ENCODE measurements at places on chromosomes 6 and 20.

- no peak for DNase-seq
These were observed 62.1 kb downstream of the FOXO3 start for GRCh38 chr6:108622641-108623298.

DNA sequence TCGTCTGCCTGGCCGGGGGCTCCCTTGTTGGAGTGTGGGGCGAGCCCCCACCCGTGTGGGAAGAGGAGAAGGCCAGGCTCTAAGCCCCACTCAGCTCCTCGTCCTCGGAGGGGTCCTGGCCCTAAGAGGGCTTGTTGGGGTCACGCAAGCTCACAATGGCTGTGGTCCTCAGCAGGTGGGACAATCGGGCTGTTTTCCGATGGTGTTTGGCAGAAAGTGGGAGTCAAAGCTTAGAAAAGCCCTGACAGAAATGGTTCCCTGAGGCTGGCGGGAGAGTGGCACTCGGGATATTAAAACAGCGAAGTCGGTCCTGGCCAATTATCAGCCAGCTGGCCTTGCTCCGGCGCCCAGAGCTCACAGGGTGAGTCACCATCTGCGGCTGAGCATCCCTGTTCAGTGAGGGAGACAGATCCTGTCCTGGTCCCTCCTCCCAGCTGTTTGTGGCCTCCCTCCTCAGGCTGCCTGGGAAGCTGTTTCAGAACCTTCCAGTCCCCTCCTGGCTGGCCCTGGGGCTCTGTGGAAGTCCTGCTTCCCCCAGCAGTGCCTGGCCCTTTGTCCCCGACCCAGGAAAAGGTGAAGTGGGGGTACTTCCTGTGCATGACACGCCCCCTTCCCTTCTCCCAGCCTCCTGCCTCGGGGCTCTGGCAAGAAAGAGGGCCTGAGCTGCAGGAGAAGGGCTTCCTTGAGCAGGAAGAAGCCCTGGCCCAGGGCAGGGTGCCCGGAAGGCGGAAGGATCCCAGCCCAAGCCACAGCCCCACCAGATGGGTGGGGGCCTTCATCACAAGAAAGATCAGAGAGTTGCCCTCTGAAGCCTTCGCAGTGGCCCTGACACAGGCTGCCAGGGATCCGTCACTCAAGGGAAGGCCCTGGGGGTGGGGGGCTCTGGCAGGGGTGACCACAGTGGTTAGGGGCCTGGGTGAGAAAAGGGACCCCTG lies 53.6 kb upstream of the BHLHE23 start:
- no peak for DNase-seq

DNA sequence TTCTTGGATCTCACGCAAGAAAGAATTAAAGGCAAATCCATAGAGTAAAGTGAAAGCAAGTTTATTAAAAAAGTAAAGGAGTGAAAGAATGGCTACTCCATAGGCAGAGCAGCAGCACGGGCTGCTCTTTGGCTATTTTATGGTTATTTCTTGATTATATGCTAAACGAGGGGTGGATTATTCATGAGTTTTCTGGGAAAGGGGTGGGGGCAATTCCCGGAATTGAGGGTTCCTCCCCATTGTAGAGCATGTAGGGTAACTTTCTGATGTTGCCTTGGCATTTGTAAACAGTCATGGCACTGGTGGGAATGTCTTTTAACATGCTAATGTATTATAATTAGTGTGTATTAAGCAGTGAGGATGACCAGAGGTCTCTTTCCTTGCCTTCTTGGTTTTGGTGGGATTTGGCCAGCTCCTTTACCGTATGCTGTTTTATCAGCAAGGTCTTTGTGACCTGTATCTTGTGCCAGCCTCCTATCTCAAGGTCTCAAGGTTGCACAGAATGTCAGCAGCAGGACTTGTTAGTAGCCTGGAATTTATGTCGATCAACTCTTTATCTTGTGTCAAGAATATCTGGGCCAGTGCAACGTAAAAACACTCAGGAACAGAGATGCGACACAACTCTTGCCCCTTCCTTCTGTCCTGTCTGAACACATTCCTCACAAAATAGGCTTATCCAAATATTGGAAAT lies 931.4 kb downstream of the QKI start:
- DNase-seq: no peak

- no peak for DNase-seq
These were observed 132.6 kb downstream of the LCA5 start for GRCh38 chr6:79404677-79405076.

DNA sequence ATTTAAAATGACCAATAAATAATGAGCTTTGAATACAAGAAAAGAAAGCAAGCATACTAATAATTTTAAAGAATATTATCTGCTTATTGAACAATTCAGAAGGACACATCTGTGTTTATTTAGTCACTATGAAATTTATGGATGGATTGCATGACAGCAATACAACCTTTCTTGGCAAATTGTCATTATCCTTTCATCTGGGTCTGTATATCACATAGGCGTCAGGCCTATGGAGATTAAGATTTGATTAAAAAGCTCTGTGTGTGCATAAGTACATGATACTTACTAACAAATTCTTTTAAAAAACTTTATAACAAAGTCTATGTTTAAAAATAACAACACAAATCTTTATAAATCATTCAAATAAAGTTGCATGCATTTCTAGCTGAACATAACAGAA lies 1394.4 kb downstream of the KHDRBS2 start:
- no peak for DNase-seq

DNA sequence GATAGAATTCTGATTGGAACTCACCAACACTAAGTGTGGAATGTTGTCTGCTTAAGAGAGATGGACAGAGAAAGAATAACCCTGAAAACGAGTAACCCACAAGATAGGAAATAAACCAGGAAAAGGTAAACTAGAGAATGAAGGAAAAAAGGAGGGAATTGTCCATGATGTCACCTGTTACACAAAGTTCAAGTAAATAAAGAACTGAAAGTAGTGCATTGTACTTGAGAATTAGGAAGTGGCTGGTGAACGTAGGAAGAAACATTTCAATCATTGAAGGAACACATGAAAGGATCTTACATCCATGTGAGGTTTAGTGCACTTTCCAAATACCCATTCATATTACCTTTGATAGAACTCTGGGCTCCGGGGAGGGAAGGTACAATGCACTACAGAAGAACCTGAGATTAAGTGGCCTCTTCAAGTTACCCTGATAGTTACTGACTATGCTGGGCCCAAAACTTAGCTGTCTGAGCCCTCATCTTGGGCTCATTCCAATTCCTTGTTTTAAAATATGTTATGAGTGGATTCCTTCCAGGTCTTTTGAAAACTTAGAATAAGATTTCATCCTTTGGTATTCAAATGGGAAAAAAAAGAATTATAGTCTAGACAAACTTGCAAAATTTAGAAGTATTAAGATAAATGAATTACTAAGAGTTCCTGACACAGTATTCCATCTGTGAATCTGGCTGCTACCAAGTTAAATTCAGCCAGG lies 1.1 kb upstream of the STX7 start:
- no peak for DNase-seq

DNA sequence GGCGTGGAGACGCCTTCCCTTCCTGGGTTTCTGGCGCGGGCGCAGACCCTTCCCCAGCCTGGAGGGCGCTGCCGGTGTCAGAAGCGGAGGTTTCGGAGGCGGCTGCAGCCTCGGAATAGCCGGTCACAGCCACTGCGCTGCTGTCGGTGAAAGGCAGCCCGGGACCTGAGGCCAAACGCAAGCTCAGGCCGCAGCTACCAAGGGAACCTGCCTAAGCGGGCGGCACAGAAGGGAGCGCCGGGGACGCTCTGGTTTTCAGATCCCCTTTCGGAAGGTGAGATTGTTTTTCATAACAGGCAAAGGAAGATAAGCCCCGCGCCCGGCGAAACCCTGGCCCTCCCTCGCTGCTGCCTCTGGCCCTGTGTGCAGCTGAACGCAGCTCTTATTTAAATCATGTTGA lies 116.5 kb downstream of the FAM120B start:
- DNase-seq: no peak

DNA sequence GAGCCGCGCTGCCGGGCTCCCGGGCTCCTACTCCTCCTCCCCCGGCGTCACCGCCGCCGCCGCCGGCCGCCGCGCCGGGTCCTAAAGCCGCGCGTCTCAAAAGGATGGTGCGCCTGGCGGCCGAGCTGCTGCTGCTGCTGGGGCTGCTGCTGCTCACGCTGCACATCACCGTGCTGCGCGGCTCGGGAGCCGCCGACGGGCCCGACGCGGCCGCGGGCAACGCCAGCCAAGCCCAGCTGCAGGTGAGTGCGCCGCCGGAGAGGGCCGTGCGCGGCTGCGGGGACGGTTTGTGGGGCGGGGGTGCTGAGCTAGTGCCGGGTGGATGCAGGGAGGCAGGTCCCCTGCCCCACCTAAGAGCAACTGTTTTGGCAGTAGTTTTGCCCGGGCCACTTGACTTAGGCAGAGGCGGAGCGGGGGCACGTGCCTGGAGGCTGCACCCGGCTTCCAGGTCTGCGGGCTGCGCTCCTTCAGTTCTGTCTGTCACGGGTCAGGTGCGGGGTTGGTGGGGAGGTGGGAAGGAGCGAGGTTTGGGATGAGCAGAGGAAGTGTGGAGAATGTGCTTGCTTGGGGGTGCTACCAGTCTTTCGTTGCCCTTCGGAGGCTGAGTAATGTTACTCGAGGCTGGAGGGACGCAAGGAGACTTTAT lies 722 bp downstream of the ISM1 start:
- DNase-seq: peak; percentile 46

DNA sequence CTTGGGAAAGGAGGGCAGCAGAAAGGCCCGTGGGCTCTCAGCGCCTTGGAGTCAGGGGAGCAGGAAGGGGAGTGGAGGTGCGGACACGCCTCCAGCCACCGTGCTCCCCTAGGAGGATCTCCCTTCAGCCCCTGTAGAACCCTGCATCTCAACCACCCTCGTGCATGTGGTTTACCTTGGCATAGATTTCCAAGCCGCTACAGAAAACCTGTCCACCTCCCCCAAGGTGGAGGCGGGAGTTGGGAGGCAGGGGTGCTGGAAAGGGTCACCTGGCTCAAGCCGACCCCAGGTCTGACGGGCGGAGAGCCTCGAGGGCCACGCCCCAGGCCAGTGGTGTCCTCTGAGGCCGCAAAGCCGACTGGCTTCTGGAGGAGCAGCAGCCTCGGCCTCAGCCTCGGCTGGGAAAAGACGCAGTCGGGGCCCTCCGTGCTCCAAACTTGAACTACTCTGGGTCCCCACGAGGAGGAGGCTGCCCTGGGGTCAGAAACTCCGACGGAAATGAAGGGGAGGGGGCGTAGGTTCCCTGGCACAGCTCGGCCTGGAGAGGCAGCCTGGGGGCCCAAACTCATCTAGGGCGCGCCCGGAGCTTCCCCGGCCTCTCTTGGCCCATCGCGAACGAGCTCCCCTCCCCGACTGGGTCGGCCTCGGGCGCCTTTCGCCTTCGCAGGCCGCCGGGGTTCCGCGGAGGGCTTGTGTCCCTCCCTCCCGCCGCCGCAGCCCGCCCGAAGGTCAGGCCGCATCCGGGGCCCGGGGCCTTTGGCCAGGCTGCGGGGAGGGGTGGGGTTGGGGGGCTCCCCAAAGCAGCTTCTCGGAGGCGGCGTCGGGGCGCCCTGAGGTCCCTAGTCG lies 6.3 kb upstream of the FOXF2 start:
- no peak for DNase-seq

DNA sequence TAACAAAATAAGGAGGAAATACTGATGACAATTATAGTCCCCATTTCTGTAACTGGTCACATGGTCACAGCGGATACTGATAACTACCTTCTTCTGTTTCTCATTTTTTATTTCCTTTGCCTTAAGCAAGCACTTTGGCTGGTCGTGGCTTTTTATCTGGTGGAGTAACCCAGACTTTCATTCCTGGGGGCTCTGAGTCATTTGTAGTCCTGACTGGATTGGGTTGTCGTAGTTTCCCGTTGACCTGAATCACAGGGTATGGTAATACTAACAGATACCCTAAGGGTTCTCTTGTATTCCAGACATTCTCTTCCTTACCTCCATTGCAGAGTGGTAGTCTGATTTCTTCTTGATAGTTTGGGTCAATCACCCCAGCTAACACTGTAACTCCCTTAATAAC lies 500.3 kb upstream of the ADGRB3 start:
- no peak for DNase-seq

GRCh38 chr20:37254114-37254878 lies 7.3 kb downstream of the GHRH start:
- no peak for DNase-seq

- DNase-seq: no peak
These were observed 169.6 kb downstream of the MTHFD1L start for GRCh38 chr6:151034825-151035781.

DNA sequence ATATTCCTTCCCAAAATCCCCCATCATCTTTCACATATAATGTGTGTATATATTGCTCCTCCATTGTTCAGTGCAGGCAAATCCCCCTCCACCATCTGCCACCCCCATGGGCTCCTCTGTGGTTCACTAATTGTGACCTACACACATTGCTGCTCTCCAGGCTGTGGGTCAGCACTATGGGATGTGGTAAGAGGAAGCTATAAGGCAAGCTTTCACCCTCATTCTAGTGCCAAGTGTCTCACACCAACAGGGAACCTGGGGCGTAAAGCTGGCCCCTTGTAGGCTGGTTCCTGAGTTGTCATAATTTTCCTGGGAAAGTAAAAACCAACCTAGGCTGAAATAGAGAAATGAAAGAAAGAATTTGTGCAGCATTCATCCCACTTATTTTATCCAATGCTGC lies 16.8 kb downstream of the FKBP1A start:
- DNase-seq: no peak

- no peak for DNase-seq
These were observed 303.4 kb downstream of the THBS2 start for GRCh38 chr6:168949981-168950857.

- no peak for DNase-seq
These were observed 103.6 kb downstream of the PAX1 start for GRCh38 chr20:21808863-21809664.

DNA sequence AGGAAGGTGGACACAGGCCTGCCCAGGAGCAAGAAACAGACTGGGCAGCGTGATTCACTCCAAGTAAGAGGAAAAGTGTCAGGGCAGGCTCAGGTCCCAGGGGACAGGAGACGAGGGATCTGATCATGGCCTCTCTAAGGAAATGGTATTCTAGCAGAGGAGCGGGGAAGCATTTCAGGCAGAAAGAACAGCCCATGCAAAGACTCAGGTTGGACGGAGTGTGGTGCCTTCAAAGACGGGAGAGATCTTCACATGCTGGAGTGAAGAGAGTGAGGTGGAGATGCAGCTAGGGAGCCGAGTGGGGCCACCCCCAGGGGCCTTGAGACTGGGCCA lies 161.1 kb downstream of the SYCP2 start:
- DNase-seq: no peak

- DNase-seq: no peak
These were observed 26.6 kb upstream of the SNAP91 start for GRCh38 chr6:83735461-83735860.

GRCh38 chr6:160081398-160081797 lies 40.2 kb upstream of the SLC22A1 start:
- DNase-seq: no peak
